ENCODE measurements at places on chromosomes 12 and 14.

DNA sequence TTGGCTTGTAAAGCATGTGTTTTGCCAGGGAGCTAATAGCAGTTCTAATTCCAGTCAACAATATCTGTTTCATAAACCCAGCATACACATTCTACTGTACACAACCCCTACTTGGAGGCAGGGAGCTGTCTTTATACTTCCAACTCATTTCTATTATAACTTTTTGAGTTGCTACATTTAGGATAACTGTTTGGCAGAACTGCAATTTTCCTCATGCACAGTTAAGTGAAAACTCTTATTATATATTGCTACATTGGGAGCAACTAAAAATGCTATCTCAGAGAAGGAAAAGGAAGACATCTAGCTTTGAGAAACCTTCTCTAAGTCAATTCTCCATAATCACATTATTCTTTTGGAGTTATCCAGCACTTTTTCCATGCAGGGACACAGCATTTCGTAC is 480.2 kb downstream of the RPS29 start:
- DNase-seq: no peak

DNA sequence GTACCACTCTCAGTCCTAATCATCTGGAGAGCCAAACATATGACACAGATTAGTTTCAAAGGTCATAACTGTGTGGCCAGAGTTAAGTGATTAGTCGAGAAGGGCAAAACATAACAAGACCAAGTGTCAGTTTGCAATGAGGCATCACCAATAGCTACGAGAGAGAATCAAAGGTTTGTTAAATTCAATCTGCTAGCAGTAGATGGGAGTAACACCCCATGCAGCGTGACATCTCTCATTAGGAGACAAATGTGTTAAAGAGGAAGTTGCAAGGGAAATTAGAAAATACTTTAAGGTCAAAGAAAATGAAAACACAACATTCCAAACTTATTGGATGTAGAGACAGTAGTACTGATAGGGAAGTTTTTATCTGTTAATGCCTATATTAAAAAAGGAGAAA is 135.7 kb upstream of the SYT10 start:
- DNase-seq: no peak

DNA sequence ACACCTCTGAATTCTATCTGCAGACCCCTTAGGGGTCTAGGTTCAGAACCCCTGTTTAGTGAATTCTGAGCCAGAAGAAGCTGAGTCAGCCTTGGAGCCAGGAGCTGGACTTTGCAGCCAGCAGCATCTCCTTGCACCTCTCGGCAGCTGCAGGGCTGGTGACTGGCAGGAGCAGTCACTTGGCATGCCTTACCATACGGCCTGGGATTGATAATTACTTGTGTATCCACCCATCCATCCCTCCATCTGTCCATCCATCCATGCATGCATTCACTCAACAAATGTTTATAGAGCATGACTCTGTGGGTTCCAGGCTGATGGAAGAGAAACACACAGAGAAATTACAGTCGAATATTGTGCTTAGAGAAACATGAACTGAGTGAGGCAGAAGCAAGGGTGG is 67.5 kb upstream of the PRIMA1 start:
- DNase-seq: no peak

GRCh38 chr14:73732006-73732405 is 17.8 kb upstream of the PNMA1 start:
- no peak for DNase-seq

- no peak for DNase-seq
Observed at GRCh38 chr14:100440207-100440631, 117.1 kb downstream of the SLC25A47 start.

- no peak for DNase-seq
Observed at GRCh38 chr14:68813318-68813838, 20.5 kb upstream of the ZFP36L1 start.

- DNase-seq: no peak
Observed at GRCh38 chr12:130120012-130120805, 42.1 kb upstream of the FZD10 start.

GRCh38 chr12:19998961-19999804 is 369.2 kb upstream of the PDE3A start:
- DNase-seq: no peak

DNA sequence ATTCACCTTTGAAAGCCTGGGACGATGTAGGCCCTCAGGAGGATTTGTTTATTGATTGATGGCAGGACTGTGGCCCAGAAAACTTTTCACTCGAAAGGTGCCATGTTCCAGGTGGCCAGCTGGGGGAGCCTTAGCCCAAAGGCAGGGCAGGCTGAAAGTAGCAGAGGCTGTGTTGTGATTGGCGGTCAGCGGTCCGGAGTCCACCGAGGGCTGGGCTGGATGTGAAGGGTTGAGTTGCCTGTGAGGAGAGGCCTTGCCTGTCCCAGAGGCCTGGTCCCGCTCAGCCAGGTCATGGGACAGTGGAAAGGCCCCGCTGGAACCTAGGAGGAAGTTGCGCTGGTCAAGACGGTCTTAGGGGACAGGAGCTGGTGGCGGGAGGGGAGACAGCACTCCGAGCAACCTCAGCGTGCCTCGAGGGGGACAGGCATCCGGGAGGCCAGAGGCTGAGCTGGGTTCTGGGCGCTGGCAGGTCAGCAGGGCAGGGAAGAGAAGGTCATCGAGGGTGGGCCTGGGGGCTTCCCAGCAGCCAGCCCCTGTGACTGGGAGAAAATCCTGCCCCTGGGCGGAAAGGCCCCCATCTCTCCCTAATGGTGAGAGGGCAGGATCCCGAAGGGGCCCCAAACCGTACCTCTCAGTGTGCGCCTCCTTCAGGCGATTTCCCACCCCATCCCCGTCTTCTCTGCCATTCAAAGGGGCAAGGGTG is 26.3 kb downstream of the CMA1 start:
- peak; percentile 43 for DNase-seq

- no peak for DNase-seq
Observed at GRCh38 chr14:93879362-93879983, 47.7 kb upstream of the FAM181A start.

- no peak for DNase-seq
Observed at GRCh38 chr14:78836777-78837176, 666.6 kb downstream of the NRXN3 start.

DNA sequence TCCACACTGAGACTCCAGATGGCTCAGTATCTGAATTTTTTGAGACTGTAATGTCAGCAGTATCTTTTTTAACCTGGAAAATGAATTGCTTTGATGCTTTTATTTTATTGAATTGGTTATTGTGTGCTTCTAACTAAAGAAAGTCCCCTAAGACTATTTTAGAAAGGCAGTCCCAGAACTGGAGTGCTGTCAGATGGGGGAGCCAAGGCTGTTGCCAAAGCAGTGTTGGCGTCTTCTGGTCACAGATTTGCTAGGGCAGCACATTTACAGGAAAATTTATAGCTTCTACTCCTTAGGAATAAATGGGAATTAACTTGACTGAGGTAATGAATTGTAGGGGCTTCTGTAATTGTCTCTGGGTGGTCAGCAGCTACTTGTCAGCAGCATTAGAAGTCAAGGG is 157.1 kb upstream of the ARHGAP5 start:
- no peak for DNase-seq

DNA sequence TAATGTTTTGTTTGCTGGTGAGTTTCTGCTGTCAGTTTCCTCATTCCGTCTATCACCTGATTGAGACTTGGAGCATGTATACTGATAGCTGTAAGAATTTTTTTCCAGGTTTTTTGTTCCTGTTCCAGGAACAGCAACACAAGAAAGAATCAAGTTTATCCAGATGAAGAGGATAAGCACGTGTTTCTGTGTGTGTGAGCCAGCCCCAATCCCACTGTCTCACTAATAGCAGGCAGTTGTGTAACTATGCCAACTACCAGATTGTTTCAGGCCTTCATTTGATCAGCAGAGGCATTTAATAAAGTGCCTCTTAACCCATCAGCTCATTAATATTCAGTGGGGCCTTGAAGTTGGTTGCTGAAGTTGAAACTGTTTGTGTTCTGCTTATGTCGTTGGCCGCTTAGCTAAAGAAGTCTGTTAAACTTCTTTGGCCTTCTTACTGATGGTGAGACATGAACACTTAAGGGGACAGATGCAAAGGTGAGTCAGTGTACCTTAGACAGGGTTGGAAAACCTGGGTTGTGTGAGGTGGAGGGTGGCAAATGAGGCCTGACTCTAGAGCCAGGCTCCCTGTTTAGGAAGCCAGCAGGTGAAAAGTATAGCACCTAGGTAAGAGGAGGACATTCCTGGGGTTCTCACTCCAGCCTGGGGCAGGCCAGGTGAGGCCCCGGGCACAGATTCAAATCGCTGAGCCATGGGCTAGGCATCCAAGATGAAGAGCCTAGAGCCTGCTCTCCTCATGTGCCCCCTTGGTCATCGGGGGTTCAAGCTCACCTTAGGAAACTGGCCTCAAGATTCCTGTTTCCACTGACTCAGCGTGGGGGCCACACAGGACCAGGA is 3.7 kb downstream of the ANKRD13A start:
- DNase-seq: no peak

DNA sequence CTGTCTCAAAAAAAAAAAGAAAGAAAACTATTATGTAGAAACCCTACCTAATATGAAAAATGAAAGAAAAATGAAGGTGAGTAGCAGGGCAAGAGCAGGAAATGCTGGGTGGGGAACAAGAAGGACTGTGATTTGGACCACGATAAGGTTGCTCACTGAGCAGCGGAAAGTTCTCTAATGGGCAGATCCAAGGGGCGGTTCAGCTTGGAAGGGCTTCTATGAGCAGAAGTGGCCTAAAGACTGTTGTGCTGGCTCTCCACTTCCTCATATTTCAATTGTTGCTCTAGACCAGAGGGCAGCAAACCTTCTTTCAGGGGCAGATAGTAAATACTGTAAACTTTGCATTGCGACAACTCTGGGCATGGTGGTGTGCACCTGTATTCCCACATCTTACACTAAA is 16.3 kb upstream of the NFYB start:
- no peak for DNase-seq

DNA sequence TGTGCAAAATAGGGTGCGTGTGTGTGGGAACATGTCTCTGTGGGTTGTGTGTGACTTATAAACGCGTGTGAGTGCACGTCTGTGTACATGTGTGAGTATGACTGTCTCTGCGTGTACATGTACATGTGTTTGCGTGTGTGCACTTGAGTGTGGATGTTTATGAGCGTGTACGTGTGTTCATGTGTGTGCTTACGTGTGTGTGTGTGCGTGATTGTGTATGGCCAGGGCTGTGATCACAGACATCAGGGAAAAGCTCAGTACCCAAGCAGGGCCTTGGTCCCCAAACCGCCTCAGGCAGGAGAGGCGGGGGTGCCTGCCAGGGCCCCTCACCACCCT is 326.3 kb upstream of the DIO3 start:
- DNase-seq: no peak

- no peak for DNase-seq
Observed at GRCh38 chr14:38254571-38255407, 1.1 kb downstream of the CLEC14A start.

- no peak for DNase-seq
Observed at GRCh38 chr12:126383506-126383905, 1318.3 kb downstream of the AACS start.

- DNase-seq: no peak
Observed at GRCh38 chr12:103851127-103851526, 10.1 kb upstream of the NT5DC3 start.

DNA sequence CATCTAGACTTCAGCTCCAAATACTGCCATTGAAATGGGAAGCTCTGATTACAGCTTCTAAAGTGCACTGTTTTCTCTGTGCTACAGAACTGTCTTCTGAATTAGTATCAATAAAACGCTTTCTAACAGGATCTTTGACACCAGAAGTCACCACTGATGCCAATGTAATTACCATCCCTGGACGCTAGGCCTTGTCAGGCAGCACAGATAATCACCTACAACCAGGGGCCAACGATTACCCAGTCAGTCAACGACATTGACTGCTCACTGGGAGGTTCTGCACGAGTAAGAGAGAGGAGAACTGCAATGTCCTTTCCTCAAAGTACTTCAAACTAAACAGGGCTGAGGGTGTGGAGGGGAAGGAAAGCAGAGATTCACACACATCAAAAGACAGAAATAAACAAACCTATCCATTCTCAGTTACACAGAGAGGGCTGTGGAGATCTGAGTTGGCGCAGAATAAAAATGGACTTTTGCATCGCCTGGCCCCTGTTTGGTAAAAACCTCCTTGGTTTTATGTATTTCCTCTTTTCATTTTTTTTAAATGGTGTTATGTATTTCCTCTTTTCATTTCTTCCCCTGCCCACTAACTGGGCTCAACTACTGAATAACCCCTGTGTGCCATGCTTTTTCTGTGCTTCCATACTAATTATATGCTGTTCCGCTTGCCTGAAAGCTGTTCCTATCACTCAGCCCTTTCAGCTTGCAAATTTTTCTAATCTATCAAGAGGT is 492.2 kb downstream of the APAF1 start:
- no peak for DNase-seq

DNA sequence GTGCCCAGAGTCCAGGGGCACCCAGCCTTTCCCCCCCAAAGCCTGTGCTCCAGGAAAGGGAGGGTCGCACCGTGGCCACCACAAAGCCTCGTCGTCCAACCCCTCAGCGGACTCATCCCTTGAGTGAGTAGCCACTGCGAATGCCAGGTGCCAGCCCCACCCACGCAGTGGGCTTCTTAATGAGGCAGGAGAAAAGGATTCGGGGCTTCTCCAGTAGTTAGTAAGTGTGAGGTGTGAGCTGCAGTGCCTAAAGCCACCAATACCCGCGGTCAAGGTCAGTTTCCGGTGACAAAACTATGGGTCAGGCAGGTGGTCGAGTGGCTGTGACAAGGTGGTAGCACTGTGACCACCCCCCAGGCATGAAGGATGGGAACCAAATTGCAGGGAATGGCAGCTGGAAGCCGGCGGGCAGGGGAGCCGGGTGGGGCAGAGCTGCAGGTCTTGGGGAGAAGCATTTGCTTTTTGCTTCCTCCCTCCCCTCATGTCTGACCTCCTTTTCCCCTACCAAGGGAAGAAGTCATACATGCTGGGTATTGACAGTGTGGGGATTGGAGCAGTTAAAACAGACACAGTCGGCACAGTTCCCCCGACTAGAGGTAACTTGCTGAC is 8.0 kb downstream of the RAN start:
- DNase-seq: no peak

DNA sequence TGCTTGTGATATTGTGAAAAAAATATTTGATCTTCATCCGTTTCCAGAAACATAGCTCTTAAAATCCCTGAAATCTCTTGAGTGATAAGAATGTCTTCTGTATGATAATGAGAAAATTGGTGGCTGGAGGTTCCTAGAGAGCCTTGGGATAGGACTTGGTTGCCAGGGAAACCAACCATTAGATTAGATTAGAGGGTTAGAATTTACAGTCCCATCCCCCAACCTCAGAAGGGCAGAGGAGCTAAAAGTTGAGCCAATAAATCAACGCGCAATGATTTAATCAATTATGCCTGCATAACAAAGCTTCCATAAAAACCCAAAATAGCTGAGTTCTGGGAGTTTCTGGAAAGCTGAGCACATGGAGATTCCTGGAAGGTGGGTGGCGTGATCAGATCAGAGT is 10.6 kb downstream of the SEL1L start:
- DNase-seq: no peak

DNA sequence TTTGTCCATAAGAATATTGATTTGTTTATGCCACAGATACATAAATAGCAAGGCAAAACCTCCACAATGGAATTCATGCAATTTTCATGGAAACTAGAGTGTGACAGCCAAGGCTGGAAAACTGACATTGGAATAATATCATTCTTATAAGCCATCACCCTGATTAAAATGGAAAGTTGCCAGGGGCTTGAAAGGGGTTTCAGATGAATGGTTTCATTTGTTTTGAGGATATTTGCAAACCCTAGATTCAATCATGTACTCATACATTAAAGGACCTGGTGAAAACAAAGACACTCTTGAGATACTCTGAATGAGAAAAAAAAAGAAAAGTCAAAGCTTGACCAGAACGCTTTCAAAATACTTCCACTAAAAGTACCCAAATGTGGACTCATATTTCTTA is 205.7 kb downstream of the DIO2 start:
- DNase-seq: no peak

All from stimulated activated CD8-positive, alpha-beta memory T cell treated with anti-CD3 and anti-CD28 coated beads, Interleukin-7, amount 100 ng/mL, for 24 hours (primary cell).